D721Med (cell line): ENCODE measurements at places on chromosomes 1 and 21.

- no peak for DNase-seq
Observed at GRCh38 chr1:201331166-201331565, 46.3 kb downstream of the TNNT2 start.

DNA sequence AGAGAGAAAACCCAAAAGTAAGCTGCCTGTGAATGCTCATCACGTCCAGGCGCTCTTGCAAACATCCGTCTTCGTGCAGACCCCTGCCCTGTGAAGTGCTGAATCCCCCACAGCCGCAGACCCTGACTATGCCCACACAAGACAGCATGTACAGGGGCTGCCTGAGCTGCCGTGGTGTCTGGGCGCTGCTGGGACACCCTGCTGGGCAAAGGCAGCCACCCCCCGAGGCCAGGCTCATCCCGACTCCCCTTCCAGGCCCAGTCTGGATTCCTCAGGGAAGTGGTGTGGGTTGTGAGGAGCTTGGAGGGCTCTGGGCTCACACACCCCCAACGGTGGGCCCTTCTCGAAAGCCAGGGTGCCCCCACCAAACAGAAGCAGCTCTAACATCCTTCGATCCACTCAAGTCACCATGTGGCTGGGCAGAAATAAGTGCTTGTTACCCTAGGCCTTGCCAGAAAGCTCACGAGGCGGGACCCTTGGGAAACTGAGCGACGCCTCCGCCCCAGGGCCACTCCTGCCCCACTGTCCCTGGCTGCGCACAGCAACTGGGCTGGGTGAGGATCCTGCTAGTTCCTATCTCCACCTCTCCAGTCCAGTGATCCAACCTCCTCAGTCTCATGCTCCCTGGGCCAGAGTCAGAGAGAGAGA lies 4.8 kb upstream of the WNT9A start:
- DNase-seq = no peak

DNA sequence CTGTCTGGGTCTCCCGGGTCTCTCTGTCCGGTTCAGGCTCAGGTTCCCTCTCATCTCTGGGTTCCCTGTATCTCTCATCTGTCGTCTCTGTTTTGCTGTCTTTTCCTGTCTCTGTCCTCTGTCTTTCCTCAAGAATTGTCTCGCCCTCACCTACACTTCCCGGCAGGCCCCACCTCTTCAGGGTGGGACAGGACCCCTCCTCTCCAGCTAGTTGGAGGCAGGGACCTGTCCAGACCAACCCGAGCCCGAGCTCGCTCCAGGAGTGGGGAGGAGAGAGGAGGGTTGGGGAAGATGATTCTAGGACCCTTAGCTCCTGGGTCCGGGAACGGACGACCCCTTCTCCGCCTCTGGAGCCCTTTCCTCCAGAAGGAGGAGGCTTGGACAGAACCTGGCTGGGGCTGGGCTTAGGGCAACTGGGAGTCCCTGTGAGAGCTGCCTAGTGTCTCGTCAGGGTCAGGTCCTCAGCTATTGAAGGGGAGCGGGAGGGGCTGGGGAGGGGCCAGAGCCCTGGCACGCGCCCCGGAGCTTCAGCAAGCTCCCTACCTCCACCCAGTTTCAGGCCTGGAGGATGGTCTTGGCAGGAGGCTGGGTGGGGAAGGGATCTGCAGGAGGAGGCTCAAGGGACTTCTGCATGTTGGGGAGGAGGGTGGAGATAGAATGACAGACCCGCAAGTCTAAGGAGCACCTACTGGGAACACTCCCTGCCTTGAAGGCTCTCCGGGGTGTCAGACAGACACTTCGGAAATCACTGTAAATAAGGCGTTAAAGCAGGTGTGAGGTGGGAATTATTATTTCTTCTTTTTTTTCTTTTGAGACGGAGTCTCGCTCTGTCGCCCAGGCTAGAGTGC lies 26.3 kb upstream of the EPB41 start:
- peak; percentile 13 for DNase-seq

GRCh38 chr1:31122101-31122735 lies 56.7 kb upstream of the PUM1 start:
- no peak for DNase-seq

DNA sequence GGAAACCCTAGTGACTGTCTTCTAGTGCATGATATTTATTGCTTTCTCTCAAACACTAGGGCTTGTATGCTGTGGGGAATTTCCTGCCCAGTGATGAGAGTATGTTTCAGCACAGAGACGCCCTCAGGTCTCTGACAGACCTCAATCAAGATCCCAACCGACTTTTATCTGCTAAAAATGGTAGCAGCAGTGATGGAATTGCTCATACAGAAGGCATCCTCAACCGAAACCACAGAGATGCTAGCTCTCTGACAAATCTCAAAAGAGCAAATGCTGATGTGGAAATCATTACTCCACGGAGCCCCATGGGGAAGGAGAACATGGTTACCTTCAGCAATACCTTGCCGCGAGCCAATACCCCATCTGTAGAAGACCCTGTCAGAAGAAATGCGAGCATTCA lies 41.3 kb downstream of the PLPPR4 start:
- DNase-seq = no peak

GRCh38 chr1:206972728-206973127 lies 2.5 kb upstream of the FCAMR start:
- DNase-seq = no peak

DNA sequence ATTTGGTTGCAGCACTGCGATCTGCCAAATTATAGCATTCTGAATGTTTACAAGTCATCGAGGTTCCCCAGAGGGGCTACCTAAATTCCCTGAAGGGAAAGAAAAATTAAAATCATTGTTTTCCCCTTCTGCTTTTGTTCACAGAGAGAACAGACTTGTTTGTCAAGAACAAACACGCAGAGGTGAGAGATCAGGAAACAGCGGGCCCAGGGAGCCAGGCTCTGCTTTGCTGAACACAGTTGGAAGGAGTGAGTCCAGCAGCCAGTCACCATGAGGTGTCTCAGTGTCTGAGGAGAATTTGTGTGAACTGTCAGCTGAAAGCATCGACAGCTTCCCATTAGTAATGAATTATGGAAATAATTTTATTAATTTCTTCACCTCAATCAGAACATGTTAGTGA lies 52.5 kb downstream of the RWDD3 start:
- DNase-seq = no peak

GRCh38 chr1:147762233-147763024 lies 2.0 kb upstream of the GJA5 start:
- DNase-seq = no peak

DNA sequence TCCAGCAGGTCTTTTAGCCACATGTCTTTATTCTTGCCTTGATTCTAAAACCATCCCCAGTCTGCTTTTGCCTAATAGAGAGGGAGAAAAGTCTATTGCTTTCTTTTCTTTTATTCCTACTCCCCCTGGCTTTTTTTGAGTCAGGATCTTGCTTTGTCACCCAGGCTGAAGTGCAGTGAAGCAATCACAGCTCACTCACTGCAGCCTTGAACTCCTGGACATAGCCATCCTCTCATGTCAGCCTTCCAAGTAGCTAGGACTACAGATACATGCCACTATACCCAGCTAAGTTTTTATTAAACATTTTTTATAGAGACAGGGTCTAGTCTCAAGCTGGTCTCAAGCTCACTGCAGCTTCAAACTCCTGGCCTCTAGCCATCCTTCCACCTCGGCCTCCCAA lies 72.5 kb upstream of the PAXBP1 start:
- DNase-seq = no peak

GRCh38 chr1:241900381-241900780 lies 52.4 kb downstream of the EXO1 start:
- DNase-seq = no peak

- no peak for DNase-seq
Observed at GRCh38 chr1:233566886-233567285, 47.0 kb upstream of the KCNK1 start.

DNA sequence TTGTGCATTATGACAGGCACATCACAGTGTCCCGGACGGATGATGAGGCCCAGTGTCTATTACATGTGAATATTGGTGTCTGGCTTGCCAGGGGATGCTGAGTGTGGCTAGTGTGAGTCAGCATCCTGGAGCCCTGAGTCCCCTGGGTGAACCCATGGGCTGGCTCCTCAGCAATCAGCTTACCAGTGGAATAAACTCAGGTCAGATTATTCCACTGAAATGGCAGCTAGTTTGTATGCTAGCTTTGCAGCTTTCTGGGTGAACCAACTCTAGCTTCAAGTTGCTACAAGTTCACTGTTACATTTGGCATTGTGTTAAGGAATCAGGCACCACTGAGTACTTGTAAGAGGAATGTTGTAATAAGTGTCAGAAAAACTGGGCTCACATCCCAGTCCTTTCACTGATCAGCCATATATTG lies 23.9 kb upstream of the RPTN start:
- DNase-seq = no peak
